ENCODE measurements at places on chromosomes 13 and 19.

- DNase-seq, result no peak
Measured at GRCh38 chr13:113976711-113977684, 3.1 kb upstream of the C13orf46 start.

DNA sequence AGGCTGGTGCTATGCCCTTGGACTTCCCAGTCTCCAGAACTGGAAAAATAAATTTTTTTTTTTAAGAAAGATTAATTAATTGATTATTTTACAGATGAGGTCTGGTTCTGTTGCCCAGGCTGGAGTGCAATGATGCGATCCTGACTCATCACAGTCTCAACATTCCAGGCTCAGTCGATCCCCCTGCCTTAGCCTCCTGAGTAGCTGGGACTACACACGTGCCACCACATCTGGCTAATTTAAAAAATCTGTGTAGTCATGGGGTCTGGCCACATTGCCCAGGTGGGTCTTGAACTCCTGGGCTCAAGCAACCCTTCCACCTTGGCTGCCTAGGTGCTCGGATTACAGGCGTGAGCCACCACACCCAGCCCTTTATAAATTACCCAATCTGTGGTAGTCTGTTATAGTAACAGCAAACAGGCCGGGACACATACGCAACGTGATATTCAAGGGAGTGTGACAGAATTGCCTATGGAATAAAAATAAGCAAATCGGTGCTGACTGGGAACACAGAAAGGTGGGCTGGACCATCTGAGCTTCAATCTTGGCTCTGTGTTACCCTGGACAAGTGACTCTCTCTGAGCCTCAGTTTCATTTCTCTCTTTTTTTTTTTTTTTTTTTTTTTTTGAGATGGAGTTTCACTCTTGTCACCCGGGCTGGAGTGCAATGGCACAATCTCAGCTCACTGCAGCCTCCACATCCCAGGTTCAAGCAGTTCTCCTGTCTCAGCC lies 42.8 kb downstream of the PIN1 start:
- DNase-seq, result no peak

DNA sequence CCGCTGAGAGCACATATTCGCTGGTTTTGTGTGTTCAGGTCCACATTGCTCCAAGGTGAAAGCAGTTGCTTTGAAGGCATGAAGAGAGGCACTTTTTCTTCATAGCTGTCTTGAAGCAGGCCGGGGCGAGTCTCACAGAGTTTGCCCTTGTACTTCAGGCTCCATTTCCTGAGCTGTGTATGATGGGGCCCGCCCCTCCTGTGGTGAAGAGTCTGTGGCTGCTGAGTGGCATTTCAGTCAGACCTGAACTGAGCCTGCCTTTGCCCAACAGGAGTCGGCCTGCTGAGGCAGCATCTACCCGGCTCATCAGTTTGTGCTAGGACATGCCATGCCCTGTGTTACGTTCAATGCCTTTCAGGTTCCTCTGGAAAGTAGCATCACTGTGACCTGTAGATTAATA lies 44.4 kb upstream of the C1QTNF9 start:
- peak; percentile 15 for DNase-seq

DNA sequence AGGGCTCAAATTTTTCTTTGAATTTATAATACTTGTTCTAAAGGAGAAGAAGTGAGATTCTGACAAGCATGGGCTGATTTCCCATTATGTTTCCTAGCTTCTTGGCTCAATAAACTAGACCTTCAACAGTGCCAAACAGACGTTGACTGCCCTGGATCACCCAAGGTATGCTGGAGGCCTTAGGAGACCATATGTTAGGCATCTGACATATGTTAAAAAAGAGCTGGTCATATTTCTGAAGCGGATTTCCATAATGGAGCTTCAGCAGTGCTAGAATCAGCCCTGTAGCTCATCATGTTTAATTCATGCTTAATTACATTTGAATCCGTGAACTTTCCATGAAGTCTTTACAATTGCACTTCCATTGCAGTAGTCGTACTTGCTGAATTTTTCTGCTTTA lies 653.3 kb downstream of the DIAPH3 start:
- DNase-seq, result no peak

DNA sequence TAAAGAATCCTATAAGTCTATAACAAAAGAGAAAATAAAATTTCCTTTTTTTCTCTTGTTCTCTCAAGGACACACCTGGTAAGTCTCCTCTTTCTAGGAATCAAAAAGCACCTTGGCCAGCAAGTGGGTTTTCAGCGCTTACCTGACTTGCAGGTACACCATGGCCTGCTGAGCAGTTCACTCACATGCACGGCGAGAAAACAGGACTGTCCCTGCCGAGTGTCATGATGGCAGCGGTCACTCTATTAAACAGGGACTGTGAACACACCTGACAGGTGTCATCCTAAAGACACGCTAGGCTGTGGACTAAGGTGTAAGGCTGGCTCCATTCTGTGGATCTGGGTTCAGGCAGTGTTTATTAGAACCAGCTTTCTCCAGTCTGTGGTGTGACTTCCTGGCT lies 170.2 kb downstream of the TEX29 start:
- DNase-seq, result no peak

GRCh38 chr19:41570639-41571112 lies 5.3 kb upstream of the CEACAM21 start:
- no peak for DNase-seq

Measured in activated gamma-delta T cell (primary cell).